ENCODE measurements at places on chromosomes 13 and 19.

DNA sequence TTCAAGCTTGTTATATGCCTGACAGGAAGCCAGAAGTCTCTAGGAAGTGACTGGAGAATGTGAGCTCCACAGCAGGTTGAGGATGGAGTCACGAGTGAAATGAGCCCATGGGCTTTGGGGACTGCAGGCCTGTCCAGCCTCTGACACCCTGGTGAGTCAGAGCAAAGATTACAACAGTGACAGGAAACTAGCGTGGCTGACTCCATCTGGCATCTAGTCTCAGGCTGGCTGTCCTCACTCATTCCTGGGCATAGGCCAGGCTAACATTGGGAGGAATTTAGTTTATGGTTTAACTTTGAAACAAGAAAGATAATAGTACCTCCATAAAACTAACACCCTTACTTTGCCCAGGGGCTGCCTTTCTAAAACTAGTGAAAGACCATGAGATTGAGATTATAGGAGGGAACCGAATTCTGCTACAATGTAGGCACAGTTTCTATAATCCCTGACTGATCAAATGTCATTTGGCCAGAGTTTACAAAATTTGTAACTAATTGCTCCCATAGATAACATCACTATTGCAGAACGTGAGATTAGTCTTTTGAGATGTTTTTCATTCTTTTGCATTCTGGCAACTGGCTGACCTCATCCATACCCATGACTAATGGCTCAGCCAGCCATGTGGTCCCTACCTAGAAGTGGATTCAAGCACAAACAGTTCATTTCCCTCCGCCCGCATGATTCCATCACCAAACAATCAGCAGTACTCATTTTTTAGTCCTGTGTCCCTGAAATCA is 28.4 kb downstream of the PSG1 start:
- DNase-seq, result no peak

DNA sequence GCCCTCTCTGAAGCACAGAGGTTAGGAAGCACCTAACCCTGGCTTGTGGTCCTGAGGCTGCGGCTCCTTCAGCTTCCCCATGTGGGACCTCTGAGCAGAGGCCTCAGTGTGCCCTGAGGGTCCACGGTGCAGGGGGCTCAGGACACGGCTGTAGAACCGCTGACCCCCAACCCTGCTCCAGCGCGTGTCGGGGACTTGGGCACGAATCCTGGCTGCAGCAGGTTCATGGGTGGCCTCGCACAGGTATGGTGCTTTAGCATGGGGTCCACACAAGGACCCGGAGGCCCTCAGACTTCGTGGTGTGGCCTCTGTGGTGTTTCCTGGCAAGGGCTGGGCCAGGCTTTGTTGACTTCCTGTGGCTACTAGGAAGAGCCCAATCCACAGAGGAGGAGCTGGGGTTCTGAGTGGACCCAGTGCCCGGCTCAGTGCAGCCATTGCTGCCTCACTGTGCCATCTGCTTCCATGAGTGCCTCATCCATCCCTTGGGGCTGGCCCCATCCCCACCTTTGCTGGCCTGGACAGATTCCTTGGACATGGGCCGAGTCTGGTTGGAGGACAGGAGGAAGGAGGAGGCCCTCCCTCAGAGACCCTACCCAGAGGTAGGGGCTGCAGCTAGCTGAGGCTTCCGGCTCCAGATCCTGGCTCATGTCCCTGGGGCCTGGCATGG is 24.5 kb downstream of the ZBTB7A start:
- no peak for DNase-seq

DNA sequence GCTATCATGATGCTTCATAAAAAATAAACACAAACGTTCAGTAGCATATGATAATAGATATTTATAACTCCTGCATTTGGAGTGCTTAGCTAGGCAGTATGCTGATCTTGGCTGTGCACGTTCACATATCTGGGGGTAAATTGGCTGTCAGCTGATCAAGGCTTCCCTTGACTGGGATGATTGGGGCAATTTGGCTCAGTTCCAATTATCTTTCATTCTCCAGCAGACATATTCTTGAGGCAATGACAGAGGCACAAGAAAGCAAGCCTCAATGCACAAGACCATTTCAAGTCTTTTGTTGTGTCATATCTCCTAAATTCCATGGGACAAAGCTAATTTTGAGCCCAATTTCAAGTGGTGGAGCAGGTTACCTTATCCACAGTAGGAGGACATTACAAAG is 142.0 kb downstream of the DLEU7 start:
- DNase-seq, result no peak

GRCh38 chr19:47408156-47408938 is 11.0 kb downstream of the MEIS3 start:
- no peak for DNase-seq
